NCI-H1436 (cell line): ENCODE measurements at places on chromosomes 6 and 20.
A peak's percentile ranks its signal among the peaks of the same experiment; 100 is the strongest.

DNA sequence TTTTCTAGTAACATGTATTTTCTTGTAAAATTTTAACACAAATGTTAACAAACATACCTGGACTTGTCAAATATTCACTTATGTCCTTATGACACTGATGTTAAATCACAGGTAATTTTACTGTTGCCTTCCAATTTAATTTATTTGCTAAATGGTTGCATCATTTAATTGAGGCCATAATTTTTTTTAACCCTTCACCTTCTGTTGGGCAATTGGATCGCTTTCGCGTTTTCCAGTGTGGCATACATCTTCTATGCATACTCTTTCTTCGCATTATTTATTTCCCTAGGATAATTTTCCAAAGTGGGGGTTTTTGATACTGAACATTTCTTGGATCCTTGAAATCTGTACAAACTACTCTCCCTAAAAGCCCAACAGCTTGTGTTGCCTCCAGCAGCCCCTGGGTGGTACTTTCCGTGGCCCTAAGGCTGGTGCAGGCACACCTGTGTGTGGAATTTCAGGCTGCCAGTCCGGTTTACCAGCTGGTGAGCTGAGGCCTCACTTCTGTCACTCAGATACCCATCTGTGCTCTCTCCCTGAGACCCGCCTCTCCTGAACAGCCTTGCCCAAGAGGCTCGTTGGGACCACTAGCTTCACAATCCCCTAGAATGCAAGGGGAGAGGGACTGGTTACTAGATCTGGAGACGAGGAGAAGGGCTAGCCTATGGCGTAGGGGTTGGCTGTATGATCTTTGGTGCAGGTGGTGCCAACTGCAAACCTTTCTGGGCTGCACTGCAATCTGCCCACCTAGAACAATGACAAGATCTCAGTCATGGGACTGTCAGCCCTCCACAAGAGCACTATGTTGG, 11.2 kb upstream of the C20orf144 start:
- DNase-seq: no peak

- DNase-seq: no peak
Measured at GRCh38 chr20:41406353-41406752, 39.7 kb upstream of the EMILIN3 start.

DNA sequence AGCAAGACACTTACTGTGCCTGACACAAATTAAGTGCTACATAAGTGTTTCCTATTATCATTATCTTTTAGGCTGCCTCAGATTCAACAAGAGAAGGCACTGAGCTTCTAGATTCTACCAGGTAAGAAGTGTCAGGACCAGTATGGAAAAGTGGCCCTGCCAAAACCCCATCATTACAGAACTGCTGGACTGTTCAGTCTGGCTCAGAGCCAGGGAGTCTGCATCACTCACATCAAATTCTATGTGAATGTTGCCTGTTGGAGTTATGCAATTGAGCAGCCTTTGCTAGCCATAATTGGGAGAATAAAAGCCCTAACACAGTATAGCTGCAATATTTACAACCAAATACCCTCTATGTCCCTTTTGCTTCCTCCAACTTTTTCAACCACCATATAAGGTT, 70.9 kb downstream of the ATG5 start:
- DNase-seq: no peak

DNA sequence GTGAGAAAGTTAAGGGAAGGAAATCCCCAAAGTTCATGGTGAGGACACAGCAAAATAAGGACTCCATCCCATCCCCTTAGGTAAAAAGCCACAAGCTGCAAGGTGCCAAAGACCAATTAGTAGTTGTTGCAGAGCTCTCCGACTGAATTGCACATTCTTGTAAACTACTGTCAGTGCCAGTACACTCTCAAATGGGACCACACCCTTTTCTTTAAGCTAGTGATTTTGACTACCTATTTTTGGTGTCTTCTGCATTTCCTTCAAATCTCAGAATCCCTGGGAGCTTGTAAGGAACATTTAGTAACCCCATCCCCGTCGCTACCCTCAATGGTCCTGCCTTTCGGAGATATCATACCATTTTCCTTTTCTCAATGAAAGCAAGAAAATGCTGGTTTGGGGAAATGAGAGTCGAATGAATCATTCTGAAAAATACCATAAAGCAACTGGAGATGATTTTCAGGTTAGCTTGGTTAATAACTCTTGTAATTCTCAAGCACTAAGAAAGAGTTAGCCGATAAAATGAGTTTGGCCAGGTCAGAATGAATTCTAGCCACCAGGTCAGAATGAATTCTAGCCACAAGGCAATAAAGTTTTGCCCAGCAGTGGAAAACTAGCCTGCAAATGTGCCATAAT, 5.2 kb upstream of the HMGN3 start:
- no peak for DNase-seq

GRCh38 chr6:41578217-41579087, 32.3 kb downstream of the FOXP4 start:
- no peak for DNase-seq

DNA sequence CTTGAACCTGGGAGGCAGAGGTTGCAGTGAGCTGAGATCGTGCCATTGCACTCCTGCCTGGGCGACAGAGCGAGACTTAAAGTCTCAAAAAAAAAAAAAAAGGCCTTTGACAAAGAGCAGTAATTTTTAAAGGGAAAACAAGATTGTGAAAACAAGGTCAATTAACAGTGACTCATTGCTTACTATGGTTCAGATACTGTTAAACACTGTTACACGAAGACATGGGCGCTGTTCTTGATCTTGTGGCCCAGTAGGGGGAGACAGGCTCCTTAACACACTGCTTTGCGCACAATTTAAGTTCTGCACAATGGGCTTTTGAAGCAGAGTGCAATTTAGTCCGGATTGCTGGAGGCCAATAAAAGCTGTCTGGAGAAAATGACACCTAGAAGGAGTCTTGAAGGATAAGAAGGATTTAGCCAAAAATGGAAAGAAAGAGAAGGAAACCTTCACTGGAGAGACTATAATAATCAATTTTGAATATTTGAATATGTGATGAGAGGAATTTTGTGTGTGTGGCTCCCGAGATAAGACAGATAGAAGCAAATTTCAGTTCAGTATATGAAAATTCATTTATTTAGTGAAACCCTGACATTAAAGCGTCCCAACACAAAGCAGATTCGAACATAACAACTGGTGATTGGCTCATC, 6.0 kb upstream of the LATS1 start:
- DNase-seq: peak; percentile 49

DNA sequence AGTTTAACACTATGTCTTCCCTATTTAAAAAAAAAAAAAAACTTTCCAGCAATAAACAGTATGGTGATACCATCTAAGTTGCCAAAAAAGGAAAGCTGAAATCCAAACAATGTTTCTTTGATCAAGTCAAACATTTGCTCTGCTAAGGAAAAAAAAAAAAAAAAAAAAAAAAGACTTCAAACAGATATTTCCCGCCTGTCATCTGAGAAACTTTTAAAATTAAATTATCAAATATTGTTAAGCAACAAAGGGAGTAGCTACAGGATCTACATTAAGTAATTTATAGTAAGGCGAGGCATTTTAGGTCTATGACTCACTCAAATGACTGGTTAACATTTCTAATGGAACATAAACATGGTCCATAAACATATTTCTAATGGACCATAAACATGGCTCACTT, 121.2 kb downstream of the DST start:
- DNase-seq: no peak

GRCh38 chr6:150142097-150142669, 661 bp upstream of the PPP1R14C start:
- no peak for DNase-seq

GRCh38 chr20:2619961-2620595, 32.4 kb upstream of the NOP56 start:
- no peak for DNase-seq

DNA sequence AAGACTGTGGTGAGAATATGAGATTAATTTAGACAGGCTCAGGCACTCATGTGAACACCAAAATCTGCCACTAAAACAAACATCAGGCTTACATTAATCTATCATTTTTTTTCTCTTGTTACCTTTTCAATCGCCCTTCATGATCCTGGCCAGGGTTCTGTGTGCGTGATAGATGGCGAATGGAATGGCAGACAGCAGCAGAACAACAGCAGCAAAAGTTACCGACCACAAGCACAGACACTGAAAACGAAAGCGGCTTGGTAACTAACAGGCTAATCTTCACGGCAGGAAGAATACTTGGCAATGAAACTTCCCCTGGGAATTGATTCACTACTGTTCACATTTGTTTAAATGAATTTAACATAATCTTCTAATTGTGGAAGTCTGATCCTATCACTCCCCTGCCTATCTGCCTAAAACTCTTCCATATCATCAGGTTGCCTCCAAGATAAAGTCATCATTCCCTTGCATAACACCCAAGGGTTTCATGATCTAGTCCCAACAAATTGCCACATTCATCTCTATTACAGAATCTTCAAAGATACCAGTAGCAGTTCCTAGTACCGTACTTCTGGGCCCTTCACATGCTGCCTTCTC, 28.7 kb downstream of the PTPRK start:
- peak; percentile 17 for DNase-seq

DNA sequence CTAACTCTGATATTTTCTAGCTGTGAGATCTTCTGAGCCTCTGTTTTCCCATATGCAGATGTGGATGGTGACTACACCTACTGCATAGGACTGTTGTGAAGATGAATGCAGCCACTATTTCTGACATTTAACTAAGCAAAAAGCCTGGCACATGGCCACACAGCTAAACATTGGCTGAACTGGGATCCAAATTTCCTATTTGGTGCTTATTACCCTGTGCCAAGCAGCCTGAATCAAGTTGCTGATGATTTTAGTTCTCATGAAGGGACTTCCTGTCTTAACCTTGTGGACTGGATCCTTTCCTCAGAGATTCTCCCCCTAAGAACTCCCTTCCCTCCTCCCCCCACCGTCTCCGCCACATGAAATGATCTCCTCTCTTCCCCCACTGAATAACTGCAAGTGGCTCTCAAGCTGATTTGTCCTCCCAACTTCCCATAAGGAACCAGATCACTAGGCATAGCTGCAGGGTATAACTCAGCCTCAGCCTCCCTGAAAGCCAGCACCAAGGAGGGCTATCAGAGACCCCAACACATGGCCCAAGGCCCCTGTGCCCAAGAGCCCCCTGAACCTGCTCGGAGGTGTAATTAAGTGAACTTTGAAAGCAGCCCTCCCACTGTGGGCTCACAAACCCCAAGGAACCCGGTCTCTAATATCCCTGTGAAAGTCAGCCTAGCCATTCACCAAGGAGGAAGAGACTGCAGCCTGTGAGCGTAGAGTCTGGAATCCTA, 55.7 kb downstream of the MAFB start:
- DNase-seq: no peak

GRCh38 chr20:62482146-62482809, 6.5 kb upstream of the GATA5 start:
- DNase-seq: no peak

DNA sequence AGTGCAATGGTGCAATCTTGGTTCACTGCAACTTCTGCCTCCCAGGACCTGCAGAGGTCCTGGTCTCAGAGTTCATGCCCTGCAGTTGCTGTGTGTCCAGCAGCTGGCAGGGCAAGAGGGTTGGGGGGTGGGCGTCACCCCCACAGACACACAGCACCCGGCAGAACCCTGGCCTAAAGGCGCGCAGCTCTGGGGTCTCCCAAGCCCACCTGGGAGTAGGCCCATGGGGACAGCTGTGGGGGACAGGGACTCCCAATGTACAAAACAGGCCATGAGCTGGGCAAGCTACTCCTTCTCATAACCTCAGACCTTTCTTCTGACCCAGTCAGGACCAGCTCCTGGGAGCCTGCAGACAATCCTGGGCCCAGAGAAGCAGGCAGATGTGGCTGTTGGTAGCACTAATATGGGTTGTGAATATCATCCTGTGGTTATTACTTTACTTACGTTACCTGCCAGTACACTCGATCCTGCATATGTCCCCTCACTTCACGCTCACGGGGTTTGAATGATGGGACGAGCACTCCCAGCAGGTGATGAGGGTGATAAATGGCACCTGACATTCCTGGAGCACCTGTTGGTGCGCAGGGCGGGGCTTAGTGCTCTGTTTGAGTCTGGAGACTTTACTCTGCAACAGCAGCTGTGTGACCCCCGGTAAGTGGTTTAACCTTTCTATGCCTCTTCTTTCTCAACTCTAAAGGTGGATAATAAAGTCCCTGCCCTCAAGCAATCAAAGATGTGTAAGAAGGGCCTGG, 39.9 kb upstream of the SULF2 start:
- DNase-seq: no peak

DNA sequence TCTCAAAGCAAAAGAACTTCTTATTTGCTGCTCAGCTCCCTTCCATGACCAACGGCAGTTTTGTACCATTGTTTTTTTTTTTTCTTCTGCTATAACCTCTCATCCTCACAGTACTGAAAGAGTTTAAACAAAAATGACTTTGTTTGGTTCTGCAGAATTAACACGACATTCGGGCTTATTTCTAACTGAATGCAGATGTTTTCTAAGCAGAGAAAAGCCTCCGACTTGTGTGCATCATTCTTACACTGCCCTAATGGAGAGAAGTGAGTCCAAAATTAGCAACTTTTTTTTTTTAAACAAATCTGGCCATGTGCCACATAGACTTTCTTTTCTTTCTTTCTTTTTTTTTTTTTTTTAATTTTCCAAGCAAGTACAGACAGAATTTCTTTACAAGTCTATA, 382.7 kb downstream of the HDGFL1 start:
- no peak for DNase-seq

DNA sequence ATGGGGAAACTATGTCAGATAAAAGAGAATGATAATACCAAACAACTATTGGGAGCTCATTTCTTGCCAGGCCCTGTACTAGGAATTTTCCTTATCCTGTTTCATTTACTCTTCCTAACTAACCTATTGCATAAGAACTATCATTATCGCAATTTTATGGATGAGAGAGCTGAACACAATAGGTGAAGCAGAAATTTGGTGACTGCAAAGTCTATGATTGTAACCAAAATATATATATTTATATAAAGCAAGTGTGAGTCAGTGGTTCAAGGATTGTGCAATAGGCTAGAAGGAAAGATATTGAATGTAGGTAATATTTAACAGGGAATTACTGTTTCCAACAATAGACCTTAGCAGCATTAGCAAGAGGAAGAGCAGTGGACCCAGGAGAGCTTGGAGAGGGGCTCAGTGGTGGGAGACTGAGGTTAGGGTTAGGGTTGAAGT, 181.1 kb upstream of the TENT5A start:
- DNase-seq: no peak

GRCh38 chr6:37473364-37474095, 26.2 kb downstream of the CCDC167 start:
- no peak for DNase-seq
